Nephron progenitor cell (in vitro differentiated cells): ENCODE measurements at places on chromosomes 7 and 10.
A peak's percentile ranks its signal among the peaks of the same experiment; 100 is the strongest.

DNA sequence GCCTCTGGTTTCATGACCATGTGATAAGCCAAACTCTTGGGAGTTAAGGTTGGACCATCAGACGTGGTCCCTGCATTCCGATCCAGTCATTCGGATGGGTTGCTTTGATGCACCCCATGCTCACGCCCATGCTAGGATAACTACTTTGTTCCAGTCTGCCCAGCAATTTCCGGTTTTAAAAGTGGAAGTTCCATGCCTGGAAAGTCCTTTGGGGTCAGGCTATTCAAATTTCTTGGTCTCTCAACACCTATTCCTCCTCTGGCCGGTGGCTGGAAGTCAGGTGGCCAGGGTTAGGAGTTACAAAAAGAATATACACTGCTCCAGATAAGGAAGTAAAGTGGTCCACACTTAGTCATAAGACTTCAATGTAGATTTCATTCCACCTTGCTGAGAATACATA, 37.7 kb upstream of the HABP2 start:
- peaks cover 13% of the 10 kb centered on the region for H3K27me3 ChIP-seq
- no peaks in the 10 kb centered on the region for H3K4me1 ChIP-seq
- no peak overlapping the region for H3K27ac ChIP-seq
- no peaks in the 10 kb centered on the region for H3K36me3 ChIP-seq
- H3K4me3 ChIP-seq, result no peak overlapping the region

GRCh38 chr7:20343205-20343604, 12.5 kb downstream of the ITGB8 start:
- H3K4me3 ChIP-seq, result no peak overlapping the region
- H3K4me1 ChIP-seq, result peaks cover 12% of the 10 kb centered on the region
- peaks cover 24% of the 10 kb centered on the region for H3K36me3 ChIP-seq
- DNase-seq, result peak; percentile 19
- H3K27ac ChIP-seq, result peak overlapping the region; percentile 36

DNA sequence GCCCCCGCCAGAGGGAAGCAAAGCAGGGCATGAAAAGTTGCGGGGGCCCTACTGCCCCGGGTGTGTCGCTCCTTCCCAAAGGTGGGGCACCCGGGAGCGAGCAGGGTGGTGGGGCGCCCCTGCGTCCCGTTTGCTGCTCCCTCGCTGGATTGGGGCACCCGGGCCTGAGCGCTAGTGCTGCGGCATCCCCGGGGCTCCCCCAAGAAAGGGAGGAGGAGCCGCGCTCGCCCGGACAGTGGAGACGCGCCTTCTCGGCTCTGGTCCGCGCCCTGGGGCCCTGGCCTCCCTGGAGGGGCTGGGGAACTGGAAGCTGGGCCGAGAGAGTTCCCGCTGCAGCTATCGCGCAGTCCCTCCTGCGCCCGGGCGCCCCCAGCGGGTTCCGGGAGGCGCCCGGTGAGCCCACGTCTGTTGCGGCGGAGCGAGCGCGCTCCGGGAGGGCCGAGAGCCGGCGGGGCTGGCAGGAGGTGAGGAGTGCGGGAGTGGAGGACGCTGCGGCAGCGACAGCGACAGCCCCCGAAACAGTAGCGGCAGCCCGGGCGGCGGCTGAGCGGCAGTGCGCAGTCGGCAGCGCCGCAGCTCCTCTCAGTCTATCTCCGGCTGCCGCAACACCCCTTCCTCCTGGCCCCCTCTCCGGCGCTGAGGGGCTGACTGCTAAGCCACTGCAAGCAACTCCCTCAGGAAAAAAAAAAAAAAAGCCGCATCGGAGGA, 504 bp upstream of the BMPER start:
- H3K4me3 ChIP-seq, result peak overlapping the region; percentile 93
- no peak overlapping the region for H3K27ac ChIP-seq
- peak; percentile 70 for DNase-seq
- H3K27me3 ChIP-seq, result peaks cover 66% of the 10 kb centered on the region

DNA sequence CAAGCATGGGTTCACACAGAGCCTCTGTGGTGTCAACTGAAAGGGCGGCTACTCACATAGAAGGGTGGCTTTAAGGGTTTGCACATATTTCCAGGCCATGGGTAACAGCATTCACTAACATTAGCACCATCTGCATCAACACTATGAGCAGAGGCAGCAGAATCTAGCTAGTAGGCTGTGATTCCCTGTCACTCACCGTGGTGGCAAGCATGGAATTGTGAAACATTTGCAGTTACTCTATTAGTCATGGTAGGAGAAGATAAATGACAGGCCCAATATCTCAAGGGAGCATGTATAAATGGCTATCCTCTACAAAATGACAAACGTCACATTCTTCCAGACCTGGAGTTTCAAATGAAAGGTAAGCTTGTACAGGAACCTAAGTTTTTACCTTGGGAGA, 32.2 kb upstream of the CUBN start:
- DNase-seq, result no peak
- H3K36me3 ChIP-seq, result peaks cover 8% of the 10 kb centered on the region
- no peak overlapping the region for H3K27ac ChIP-seq
- peaks cover 15% of the 10 kb centered on the region for H3K4me1 ChIP-seq
- H3K4me3 ChIP-seq, result no peak overlapping the region

GRCh38 chr10:91672021-91672608, 39.2 kb upstream of the PPP1R3C start:
- peak overlapping the region; percentile 77 for H3K27ac ChIP-seq
- peak; percentile 62 for DNase-seq
- no peaks in the 10 kb centered on the region for H3K36me3 ChIP-seq
- H3K27me3 ChIP-seq, result peaks cover 6% of the 10 kb centered on the region
- peaks cover 21% of the 10 kb centered on the region for H3K4me1 ChIP-seq

DNA sequence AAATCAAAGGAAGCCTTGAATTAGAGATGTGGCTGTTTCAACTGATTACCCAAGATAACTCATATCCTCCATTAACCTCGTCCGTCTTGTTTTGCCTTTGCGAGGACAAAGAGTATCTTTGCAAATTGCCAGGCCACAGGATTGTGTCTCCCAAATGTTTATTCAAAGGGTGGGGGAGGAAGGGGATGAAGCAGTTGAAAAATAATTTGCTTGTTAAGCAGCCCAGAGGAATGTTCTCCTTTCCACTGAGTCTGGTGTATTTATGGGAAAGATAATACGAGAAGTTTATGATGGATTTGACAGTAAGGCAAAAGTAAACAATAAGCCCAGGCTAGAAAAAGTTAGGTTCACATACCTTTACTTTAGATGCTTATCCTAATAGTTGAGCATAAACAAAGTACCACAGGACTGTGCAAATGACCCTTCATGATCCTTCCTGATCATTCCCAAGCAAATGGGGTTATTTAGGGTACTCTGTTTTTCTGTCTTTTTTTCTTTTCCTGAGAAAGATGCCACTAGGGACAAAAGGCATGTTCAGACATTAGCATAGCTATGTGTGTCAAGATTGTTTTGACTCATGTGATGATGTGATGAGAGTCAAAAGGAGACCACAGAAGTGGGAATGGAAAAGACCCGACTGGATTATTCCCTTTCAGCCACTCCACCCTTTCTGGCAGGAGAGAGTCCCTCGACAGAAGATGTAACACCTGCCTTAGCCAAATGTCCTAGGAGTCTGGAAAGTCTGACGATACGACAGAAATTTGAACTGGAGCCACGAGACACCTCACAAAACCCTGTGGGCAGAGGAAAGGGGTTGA, 243.0 kb upstream of the GLI3 start:
- H3K27me3 ChIP-seq, result peaks cover 3% of the 10 kb centered on the region
- H3K36me3 ChIP-seq, result peaks cover 5% of the 10 kb centered on the region
- no peak overlapping the region for H3K27ac ChIP-seq
- DNase-seq, result no peak

GRCh38 chr10:570628-571163, 118.8 kb downstream of the DIP2C start:
- H3K36me3 ChIP-seq, result peaks cover 37% of the 10 kb centered on the region
- no peaks in the 10 kb centered on the region for H3K27me3 ChIP-seq
- no peak overlapping the region for H3K27ac ChIP-seq
- no peak for DNase-seq
- H3K4me1 ChIP-seq, result peaks cover 41% of the 10 kb centered on the region

DNA sequence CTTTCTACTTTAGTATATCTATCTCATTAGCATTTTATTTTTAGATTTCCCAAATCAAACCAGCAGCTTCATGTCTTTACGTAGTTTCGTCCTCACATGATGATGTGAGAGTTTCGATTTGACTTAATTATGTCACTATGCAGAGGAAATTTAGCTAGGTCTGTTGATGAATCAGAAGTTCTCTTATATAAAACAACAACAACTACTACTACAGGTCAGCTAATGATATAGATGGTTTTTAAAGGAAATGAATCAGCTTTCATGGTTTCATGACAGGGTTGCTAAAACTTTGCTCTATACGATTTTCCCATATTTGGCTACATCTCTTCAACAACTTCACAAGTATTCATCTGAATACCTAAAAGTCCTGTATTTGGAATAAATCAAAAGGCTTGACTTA, 28.6 kb downstream of the JAZF1 start:
- H3K4me3 ChIP-seq, result no peak overlapping the region
- no peak overlapping the region for H3K27ac ChIP-seq
- DNase-seq, result no peak
- peaks cover 23% of the 10 kb centered on the region for H3K4me1 ChIP-seq

GRCh38 chr10:80275756-80276155, 13.7 kb downstream of the MAT1A start:
- H3K27ac ChIP-seq, result no peak overlapping the region
- H3K4me3 ChIP-seq, result no peak overlapping the region
- H3K4me1 ChIP-seq, result peaks cover 12% of the 10 kb centered on the region
- H3K27me3 ChIP-seq, result peaks cover 14% of the 10 kb centered on the region
- no peak for DNase-seq

GRCh38 chr7:100835903-100836811, 8.8 kb upstream of the EPHB4 start:
- DNase-seq, result peak; percentile 54
- H3K36me3 ChIP-seq, result peaks cover 6% of the 10 kb centered on the region
- H3K27me3 ChIP-seq, result peaks cover 4% of the 10 kb centered on the region
- H3K4me3 ChIP-seq, result peak overlapping the region; percentile 51

GRCh38 chr7:47179812-47180515, 401.9 kb downstream of the TNS3 start:
- peak; percentile 67 for DNase-seq
- H3K27ac ChIP-seq, result no peak overlapping the region
- peaks cover 17% of the 10 kb centered on the region for H3K36me3 ChIP-seq
- H3K27me3 ChIP-seq, result peaks cover 19% of the 10 kb centered on the region

DNA sequence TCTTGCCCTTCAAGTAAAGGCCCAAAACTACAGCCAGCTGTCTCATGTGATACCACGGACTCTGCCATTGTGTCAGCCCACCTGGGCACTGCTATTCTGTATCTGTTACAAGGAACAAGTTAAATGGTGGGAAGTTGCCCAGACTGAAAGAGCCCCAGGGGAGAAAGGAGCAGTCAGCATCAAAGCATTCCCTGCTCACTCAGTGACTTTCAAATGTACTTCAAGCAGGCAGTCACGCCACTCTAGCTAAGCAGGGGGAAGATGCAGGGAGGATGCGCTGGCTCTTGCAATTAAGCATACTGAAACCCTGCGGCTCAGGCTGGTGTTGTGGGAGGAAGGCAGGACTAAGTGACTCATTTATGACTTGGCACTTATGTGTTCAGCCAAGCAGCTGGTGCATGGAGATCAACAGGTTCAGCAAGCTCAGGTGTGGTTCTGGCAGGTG, 1249.6 kb downstream of the TYW1 start:
- peaks cover 39% of the 10 kb centered on the region for H3K4me1 ChIP-seq
- H3K4me3 ChIP-seq, result no peak overlapping the region
- H3K27ac ChIP-seq, result no peak overlapping the region
- DNase-seq, result peak; percentile 36

DNA sequence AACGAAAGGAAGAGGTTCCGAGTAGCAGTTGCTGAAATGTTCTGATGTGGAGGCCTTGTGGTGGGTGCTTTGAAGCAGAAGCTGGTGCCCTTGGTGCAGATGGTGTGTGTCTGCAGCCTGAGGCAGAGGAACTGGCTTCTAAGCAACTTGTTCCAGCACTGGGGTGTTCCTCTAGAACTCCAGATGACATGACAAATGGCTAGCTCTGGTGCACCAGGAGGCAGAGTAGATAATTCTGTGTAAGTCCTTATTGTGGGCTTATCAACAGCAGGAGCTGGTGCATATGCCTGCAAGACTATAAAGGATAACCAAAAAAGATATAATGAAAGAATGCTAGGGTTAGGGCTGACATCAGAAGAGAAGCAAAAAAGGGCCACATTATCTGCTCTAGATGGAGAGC, 76.5 kb downstream of the ARL5B start:
- H3K4me3 ChIP-seq, result no peak overlapping the region
- no peak for DNase-seq
- no peaks in the 10 kb centered on the region for H3K36me3 ChIP-seq
- no peak overlapping the region for H3K27ac ChIP-seq
- H3K27me3 ChIP-seq, result peaks cover 4% of the 10 kb centered on the region

- H3K27ac ChIP-seq, result no peak overlapping the region
- no peak overlapping the region for H3K4me3 ChIP-seq
- H3K27me3 ChIP-seq, result peaks cover 7% of the 10 kb centered on the region
- H3K36me3 ChIP-seq, result no peaks in the 10 kb centered on the region
- H3K4me1 ChIP-seq, result peaks cover 7% of the 10 kb centered on the region
These were observed 9.4 kb downstream of the ACSL5 start for GRCh38 chr10:112383325-112383724.

DNA sequence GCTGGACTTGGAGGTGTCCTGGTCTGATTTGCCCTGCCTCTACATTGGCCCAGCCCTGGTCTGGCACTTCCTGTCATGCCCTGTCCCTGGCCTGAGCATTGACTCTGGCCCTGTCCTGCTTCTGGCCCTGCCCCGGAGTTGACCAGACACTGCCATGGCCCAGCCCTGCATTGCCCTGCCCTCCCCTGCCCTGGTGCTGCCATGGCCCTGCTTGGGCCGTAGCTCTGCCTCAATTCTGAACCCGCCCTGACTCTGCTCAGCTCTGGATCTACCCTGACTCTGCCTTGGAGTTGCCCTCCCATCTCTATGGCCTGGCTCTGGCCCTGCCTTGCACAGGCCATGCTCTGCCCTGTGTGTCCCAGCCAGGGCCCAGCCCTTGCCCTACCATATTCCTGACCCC, 647.1 kb downstream of the ZNF37A start:
- H3K27ac ChIP-seq, result no peak overlapping the region
- H3K36me3 ChIP-seq, result no peaks in the 10 kb centered on the region
- no peaks in the 10 kb centered on the region for H3K4me1 ChIP-seq
- DNase-seq, result no peak
- H3K4me3 ChIP-seq, result no peak overlapping the region

- peak; percentile 75 for DNase-seq
- H3K4me1 ChIP-seq, result peaks cover 54% of the 10 kb centered on the region
- no peaks in the 10 kb centered on the region for H3K36me3 ChIP-seq
- H3K4me3 ChIP-seq, result no peak overlapping the region
- H3K27me3 ChIP-seq, result peaks cover 38% of the 10 kb centered on the region
- H3K27ac ChIP-seq, result peak overlapping the region; percentile 80
These were observed 6.8 kb downstream of the CYP26A1 start for GRCh38 chr10:93080350-93081046.

DNA sequence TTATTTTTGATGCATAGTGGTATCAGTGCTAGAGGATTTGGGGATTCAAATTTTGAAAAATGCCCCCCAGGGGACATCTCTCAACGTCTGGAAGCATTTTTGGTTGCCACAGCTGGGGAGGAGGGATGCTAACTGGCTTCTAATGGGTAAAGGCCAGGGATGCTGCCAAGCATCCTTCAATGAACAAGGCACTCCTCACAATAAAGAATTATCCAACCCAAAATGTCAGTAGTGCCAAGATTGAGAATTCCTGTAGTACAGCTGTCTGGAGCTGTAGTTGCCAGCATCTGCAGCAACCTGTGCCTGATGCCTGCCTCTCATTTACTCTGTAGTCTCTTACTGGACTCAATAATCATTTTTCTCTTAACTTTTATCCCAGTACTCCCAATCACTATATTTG, 53.5 kb downstream of the SEPTIN7 start:
- H3K27me3 ChIP-seq, result no peaks in the 10 kb centered on the region
- no peak overlapping the region for H3K4me3 ChIP-seq
- no peak overlapping the region for H3K27ac ChIP-seq
- no peak for DNase-seq
- peaks cover 90% of the 10 kb centered on the region for H3K36me3 ChIP-seq
